ENCODE measurements at places on chromosomes 7 and 10. TPM values are rescaled to one million over a fixed set of nuclear protein-coding genes. Genes with fewer than 3 reads are reported as not detected.

- H3K27me3 ChIP-seq, result no peaks in the 10 kb centered on the region
- DNase-seq, result no peak
- no peaks in the 10 kb centered on the region for H3K4me1 ChIP-seq
- no peak overlapping the region for H3K4me3 ChIP-seq
- H3K36me3 ChIP-seq, result no peaks in the 10 kb centered on the region
- H3K27ac ChIP-seq, result no peak overlapping the region
Observed at GRCh38 chr7:41142904-41143473, 559.9 kb downstream of the INHBA start.

GRCh38 chr10:46514431-46514861, 42.0 kb downstream of the GPRIN2 start:
- no peaks in the 10 kb centered on the region for H3K36me3 ChIP-seq
- no peaks in the 10 kb centered on the region for H3K4me1 ChIP-seq
- H3K27me3 ChIP-seq, result no peaks in the 10 kb centered on the region
- no peak for DNase-seq
- H3K27ac ChIP-seq, result no peak overlapping the region
- no peak overlapping the region for H3K4me3 ChIP-seq

DNA sequence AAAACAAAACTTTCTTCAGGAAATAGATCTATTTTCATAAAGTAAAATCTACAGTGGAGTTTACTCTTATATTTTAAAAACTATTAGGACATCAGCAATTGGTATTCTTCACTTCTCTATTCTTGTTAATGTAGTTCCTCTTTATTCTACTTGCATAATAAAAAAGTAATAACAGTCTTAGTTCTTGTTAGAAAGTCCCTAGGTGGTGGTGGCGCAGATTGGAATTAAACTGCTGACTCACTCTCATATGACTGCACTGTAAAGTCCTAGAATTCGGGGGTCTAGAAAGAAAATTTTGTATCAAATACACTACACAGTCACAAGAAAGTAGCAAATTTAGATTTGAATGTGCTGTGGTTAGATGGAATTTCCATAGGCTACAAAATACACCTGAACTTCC, 44.6 kb upstream of the TES start:
- no peak for DNase-seq
- H3K4me3 ChIP-seq, result no peak overlapping the region
- H3K27ac ChIP-seq, result no peak overlapping the region
- no peaks in the 10 kb centered on the region for H3K36me3 ChIP-seq
- H3K4me1 ChIP-seq, result peaks cover 14% of the 10 kb centered on the region

DNA sequence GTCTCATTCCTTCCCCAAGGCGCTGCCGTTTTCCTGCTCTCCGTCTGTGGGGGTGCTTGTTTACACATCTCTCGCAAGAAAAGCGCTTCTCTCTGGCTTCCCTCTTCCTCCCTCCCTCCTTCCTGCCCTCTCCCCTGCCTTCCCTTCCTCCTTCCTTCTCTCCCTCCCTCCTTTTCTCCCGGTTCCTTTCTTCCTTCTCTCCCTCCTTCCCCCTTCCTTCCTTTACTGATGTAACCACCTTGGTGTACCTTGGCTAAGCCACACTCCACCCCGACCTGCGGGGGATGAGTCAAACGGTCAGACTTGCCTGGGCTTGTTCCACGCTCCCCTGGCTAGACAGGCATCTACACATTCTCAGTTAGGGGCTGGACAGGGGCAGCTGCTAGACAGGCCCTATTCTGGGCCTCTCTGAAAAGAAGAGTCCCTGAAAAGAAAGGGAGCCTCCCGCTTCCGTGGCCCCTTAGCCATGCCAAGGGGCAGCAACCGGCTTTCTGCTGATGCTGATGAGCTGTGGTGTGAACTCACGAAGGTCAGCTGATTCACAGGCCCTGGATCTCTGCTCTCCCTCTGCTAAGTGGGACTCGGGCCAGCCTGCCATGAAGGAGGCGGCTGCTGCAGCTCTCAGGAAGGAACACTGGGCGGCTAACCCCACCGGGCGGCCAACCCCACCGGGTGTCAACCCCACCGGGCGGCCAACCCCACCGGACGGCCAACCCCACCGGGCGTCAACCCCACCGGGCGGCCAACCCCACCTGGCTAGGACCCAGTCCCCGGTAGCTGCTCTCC, 216.8 kb downstream of the TCERG1L start:
- H3K36me3 ChIP-seq, result no peaks in the 10 kb centered on the region
- peak overlapping the region; percentile 3 for H3K27ac ChIP-seq
- peak; percentile 34 for DNase-seq
- H3K4me1 ChIP-seq, result peaks cover 5% of the 10 kb centered on the region
- H3K27me3 ChIP-seq, result no peaks in the 10 kb centered on the region

DNA sequence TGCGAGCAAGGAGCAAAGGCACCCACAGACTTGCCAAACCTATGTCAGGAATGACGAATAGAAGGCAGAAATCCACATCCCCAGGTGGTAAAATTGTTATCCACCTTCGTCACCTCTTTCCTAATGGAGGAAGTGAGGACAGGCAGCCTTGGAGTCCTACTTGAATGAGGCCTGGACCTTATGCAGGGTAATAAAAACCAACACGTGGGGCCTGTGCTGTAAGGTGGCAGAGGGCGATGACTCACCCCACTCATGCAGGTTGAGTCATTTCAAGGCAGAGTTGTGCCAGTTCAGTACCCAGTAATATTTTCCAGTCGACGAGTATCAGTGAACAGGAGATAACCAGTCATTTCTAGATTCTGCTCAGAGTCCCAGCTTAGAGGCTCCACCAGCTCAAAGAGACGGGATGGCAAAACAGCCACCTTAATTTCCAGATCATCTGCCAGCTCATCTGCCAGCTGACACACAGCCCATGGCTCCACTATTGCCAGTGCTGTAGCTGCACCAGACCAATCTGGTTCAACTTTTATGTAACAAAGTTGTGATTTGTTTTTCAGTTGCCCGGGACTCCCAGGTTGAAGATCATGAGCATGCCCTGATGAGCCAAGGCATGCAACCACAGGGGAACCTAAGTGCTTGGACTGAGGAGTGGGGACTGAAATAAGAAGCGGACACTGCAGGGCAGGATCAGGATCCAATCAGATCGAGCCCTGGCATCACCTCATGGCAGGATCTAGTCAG, 176.2 kb upstream of the ITGB1 start:
- peak; percentile 82 for DNase-seq
- H3K27me3 ChIP-seq, result no peaks in the 10 kb centered on the region
- H3K4me3 ChIP-seq, result no peak overlapping the region
- H3K27ac ChIP-seq, result peak overlapping the region; percentile 92

DNA sequence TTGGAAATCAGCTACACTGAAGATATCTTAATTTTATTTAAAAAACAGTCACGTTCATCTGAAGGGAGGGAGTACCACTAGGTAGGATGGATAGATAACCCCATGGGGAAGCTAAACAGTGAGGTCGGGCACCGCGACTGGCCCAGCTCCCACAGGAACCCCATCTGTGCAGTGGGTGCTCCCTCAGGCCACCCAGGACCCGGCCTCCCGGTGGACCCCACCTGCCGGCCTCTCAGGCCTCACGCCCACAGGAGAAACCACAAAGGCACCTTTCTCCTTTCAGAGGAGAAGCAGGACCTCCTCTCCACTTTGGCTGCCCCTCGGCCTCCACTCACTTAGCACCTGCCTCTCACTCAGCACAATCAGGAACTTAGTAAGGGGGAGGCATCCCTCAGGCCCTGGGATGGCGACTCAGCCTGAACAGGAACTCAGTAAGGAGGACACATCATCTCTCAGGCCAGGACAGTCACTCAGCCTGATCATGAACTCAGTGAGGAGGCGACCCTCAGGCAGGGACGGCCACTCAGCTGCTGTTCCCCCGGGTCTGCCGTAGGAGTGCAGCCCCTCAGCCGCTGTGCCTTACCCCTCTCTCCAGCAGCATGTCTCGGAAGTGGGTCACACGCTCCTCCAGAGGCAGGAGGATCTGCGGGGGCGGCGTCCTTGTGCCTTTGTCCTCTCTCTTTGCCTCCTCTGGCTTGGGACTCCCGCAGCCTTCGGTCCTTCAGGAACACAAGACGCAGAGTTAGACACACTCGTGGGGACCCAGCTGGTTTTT, 195.1 kb downstream of the TCERG1L start:
- H3K27me3 ChIP-seq, result no peaks in the 10 kb centered on the region
- H3K4me1 ChIP-seq, result no peaks in the 10 kb centered on the region

HECTD2 gene
- 19.7 TPM for total RNA-seq

OAT gene
- 743 TPM for total RNA-seq

All from hepatocyte (in vitro differentiated cells).